Stimulated activated CD8-positive, alpha-beta memory T cell treated with anti-CD3 and anti-CD28 coated beads, Interleukin-2, amount 100 ng/mL, for 1 hour (primary cell): ENCODE measurements at places on chromosomes 7 and 10.

DNA sequence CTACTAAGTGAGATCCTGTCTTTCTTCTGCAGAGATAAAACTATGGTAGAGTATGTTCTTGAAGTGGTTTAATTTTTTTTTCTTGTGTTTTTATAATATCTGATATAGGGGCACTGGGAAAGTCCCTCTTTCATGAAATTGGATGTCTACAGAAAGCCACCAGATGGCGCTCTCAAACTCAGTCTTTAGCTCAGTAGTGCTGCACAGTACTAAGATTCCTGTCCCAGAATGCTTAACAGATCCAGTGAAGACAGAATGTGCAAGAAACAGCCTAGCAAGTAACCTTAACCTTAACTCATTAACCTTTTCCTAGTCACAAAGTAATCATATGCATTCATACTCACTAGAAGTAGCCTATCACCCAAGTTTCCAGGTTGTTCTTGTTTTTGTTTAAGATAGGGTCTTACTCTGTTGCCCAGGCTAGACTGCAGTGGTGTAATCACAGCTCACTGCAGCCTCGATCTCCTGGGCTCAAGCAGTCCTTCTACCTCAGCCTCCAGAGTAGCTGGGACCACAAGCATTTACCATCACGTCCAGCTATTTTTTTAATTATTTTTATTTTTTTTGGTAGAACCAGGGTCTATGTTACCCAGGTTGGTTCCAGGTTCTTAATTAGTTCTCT lies 56.7 kb downstream of the IDE start:
- DNase-seq: peak; percentile 29

GRCh38 chr10:80410122-80410521 lies 1.8 kb downstream of the PRXL2A start:
- no peak for DNase-seq

- no peak for DNase-seq
Observed at GRCh38 chr7:120272701-120273475, at the start of gene KCND2. Gene KCND2, plus strand, starts transcription at chr7:120273175.

- DNase-seq: no peak
Observed at GRCh38 chr7:35384761-35385700, 131.1 kb upstream of the TBX20 start.

DNA sequence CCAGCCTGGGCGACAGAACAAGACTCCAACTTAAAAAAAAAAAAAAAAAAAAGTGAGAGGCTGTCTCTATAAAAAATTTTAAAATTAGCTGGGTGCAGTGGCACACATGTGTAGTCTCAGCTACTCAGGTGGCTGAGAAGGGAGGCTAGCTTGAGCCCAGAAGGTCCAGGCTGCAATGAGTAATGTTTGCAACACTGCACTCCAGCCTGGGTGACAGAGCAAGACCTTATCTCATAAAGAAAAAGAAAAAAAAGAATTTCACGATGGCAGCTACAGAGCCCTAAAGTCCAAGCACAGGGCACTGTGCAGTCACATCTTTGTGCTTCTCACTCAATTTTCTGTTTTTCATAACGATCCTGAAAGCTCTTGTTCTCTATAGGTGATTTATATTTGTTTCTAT lies 209.5 kb upstream of the KCTD7 start:
- DNase-seq: no peak

DNA sequence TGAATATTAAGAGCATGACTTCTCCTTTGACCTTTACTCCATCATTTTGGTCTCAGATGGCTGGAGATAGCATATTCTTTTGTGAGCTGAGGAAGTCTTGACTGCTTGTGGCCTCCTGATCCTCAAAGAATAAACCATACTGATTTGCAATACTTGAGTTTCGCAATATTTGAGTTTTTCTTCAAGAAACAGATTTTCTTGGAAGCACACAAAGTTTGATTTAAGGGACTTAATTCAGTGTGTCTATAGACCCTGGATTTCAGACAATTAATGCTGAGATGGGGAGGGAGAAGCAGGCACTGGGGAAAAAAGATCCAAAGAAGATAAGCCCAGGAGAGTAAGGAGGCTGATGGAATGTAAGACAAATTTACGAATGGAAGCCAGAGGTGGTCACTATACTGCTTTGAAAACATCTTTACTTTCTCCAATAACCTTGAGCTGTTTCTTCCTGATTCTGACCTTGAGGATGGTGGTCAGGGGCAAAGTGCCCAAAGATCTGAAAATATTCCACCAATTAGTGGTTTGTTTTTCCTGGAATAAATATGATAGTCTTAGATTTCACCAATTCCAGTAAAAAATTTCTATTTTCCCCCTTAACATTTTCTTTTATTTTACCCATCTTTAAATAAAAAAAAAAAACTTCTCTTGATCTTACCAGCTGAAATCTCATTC lies 7.5 kb downstream of the EPDR1 start:
- no peak for DNase-seq

DNA sequence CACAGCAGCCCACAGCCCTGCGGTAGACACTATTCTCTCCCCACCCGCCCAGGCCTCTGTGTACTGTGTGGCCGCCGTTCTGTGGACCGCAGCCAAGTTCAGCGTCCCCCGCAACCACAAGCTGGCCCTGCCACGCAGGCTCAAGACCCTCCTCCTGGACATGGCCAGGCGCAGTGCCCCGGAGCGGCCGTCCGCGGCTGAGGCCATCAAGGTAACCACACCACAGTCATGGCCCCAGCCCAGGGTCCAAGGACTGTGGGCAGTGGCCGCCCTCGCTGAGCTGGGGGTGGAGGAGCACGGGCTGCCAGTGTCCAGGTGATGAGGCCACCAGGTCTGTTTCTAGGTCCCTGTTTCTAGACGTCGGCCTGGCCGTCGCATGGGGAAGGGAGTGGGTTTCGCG lies 34.4 kb upstream of the UTF1 start:
- DNase-seq: no peak

DNA sequence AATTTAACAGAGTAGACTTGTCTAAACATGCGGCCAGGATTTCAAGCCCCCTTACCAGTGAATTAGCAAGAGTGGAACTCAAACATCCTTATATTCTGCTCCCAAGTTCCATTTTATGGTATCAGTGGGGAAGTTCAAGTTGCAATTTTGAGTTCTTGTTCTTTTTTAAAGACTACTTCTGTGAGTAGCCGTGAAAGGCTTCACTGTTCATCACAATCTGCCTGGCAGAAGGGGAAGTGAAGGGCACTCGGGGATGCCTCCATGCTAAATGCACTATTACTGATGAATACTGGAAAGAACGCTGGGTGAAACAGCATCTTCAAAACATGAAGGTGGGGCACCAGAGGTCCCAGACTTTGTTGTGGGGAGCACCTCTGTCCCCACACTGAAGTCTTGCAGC lies 22.4 kb upstream of the FGL2 start:
- no peak for DNase-seq
